ENCODE measurements at places on chromosomes 11 and 22.

GRCh38 chr22:25573841-25574240 lies 9.4 kb downstream of the GRK3 start:
- no peak for DNase-seq

DNA sequence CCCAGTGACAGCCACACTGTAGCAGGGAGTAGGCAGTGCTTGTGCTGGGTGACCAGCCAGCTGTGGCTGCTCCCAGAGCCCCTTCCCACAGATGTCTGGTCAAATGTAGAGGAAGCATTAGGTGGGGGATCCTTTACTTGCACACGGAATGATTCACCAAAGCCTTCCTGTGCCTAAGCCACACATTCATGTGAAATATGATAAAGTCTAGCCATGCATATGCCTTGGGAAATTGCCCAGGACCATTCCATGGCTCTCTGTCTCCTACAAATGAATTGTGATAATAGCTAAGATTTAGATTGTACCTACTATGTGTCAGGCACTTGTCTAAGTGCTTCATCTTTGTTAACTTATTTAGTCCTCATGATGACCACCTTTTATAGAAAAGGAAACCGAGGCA lies 217.5 kb upstream of the E2F8 start:
- DNase-seq, result no peak

DNA sequence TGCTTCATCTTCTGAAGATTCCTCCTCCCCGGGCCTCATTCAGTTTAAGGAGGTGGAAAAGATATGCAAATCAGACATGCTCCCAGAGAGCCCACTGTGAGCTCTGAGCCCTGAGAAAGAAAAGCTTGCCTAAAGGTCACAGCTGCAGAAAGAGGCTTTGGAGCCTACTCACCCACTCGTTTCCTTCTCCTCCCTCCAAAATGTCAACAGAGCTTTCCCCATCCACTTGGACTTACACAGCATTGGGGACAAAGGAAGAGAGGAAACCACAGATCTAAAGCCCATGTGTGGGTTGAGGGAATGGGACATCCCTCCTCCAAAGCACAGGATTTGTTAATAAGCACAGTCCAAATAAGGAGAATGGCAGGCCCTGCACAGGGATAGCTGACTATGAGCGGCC lies 158.4 kb downstream of the ETS1 start:
- DNase-seq, result no peak

DNA sequence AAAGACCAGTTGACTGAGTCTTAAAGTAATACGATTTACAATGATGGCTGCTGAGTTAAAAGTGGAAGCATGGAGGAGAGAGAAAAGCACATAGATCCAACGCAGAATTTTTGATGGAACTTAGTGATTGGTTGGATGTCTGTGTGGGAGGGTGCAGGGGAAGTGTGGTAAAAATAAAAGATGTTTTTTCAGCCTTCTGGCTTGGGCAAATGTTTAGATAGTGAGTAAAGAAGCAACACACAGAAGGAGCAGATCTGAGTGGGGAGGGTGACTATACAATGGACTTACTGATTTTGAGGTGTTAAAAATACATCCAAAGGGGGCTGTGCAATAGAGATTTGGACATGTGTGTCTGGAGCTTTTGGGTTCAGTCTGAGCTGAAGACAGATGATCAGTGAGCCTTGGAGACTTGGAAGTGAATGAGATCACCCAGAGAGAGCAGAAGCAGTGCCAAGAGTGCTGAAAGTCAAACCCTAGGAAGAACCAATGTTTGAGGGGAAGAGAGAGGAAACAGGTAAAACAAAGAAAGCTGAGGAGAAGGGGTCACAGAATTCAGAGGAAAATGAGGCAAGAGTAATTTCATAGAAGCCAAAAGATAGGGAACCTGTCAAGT lies 8.6 kb downstream of the GRIA4 start:
- DNase-seq, result no peak

- no peak for DNase-seq
Observed at GRCh38 chr11:20192641-20193040, 32.4 kb upstream of the DBX1 start.

DNA sequence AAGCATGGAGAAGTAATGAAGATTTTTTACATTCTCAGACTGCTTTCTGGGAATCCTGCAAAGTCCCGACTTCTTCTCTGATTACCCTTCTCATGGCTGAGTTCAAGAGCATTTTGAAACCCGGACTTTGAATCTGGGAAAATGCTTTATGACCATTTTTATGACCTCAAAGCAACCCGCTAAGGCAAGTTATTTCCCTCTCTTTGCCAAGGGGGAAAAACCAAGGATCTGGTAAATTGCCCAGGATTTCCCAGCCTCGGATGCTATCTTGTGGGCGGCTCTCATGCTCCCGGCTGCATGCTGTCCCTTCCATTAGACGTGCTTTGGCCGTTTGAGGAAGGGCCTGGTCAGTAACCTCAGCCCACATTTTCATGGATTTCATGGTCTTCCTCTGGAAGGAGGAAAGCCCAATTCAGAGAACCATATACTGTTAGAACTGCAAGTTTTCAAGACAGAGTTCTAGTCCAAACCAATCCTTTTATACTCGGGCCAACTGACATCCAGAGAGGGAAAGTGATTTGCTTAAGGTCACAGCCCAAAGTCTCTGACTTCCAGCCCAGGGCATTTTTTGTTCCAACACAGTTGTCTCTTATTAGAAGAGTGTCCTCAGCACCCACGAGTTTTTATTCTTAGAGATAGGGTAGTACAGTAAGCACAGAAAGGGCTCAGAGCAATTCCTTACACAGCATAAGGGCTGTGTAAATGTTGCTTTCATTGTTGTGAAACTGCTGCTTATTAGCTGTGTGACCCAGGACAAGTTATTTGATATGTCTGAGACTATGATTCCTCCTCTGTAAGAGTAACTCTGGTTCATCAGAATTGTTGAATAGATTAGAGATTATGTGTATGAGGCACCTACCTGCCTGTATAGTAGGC lies 77.4 kb downstream of the NAV2 start:
- DNase-seq, result peak; percentile 38

Measured in muscle of arm (tissue), 14 donors.